ENCODE measurements at places on chromosomes 11 and 22.

GRCh38 chr11:131025421-131026125 is 109.3 kb upstream of the SNX19 start:
- no peak for DNase-seq

- peak; percentile 67 for DNase-seq
These were observed 1.1 kb upstream of the FBXO7 start for GRCh38 chr22:32473388-32473952.

DNA sequence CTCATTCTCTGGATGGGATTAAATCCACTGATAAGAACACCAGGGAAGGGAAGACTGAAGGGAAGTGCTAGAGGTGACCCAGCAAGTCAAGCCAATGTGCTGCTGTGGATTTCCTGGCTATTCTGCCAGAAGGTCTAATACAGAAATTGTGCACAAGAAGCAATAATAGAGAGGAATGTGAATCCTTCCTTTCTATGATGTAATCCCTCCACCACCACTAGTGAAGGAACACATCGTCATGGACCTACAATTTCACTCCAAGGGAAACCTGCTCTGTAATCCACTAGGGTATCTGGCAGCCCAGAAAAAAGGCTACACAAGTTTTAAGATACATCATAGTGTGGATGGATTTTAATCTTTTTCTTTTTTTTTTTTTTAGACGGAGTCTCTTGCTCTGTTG is 17.4 kb downstream of the LARGE2 start:
- no peak for DNase-seq

GRCh38 chr11:110960167-110960566 is 247.9 kb upstream of the ARHGAP20 start:
- DNase-seq, result no peak

DNA sequence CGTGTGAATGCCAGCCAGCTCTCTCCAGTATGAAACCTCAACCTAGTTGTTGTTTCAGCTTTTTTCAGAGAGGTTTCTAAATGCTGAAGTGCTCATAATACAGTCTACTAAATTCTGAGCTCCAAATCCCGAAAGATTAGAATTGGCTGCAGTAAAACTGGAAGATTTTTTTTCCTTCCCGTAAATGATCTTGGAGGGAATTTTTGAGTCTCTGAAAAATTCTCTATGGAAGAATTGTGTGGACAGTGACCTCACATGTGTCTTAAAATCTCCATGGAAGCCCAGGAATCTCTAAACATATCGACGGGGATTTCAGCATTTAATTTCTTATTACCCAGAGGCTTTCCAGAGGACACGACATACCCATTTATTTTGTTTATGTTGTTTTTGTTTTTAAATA is 1499.2 kb downstream of the LRRC4C start:
- no peak for DNase-seq

- no peak for DNase-seq
These were observed 638.5 kb downstream of the NELL1 start for GRCh38 chr11:21307874-21308273.

DNA sequence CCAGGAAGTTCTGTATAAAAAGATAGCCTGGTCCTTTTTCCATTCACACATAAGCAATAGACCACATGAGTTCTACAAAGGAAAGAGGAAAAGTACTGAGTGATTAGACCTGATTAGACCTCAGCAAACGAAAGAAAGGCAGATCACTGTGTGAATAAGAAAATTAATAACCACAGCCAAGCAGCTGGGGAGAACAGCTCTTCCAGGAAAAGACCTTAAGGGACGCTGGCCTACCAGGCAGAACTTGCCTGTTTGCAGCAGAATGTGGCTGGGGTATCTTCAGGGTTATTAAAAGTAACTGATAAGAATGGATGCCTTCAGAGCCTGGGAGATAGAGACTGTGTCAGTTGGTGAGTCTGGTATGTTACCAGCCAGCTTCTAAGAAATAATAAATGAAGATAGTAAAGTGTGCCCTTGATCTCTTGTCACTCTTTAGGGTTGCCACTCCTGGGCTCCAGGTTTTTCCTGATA is 172.9 kb downstream of the DBX1 start:
- no peak for DNase-seq

GRCh38 chr11:66417000-66417399 is 3.8 kb upstream of the NPAS4 start:
- no peak for DNase-seq
